ENCODE measurements at places on chromosomes 2 and 18.

DNA sequence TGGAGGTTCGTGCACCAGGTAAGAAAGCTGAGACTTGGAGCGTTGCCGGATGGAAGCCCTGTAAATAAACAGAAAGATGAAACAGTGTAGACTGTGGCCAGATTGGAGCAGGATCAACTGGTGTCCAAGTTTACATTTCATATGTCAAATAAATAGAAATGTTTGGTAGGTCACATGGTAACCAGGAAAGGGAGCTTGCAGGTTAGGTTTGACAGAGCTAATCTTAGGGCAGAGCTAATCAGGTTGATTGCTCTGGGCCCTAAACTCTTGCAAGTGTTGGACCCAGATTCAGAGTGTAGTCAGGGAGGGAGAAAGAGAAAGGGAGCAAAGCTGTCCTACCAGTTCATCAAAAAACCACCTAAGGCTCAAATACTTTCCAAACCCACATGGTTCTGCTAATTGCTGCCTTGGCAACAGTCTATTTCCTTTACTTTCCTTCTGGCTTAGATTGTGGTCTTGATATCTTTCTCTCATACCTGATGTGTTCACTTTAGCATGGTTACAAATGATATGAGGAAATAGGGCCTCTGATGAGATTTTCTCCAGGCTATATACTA lies 63.2 kb downstream of the G6PC2 start:
- no peak for DNase-seq

GRCh38 chr2:25265802-25266201 lies 75.9 kb downstream of the DNMT3A start:
- DNase-seq = peak; percentile 46

DNA sequence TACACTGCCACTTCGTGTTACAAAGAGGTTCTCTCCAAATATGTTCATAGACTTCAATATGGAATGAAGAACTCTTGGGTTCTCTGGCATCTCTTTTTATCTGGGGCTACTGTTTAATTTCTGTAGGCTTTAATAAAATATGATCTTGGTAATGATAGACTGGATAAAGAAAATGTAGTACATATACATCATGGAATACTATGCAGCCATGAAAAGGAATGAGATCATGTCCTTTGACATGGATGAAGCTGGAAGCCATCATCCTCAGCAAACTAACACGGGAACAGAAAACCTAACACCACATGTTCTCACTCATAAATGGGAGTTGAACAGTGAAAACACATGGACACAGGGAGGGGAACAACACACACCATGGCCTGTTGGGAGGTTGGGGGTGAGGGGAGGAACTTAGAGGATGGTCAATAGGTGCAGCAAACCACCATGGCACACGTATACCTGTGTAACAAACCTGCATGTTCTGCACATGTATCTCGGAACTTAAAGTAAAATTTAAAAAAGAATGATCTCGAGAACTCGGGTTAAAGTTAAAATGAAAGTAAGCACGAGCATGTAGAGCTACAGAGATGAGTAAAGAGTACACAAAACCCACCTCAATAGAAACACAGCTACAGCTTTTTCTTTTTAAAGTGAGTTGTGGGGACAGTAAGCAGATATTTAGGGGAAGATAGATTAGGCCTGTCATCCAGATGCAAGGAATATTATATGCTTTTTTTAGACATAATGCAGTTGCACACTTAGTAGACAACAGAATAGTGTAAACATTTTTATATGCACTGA lies 102.3 kb downstream of the SGPP2 start:
- DNase-seq = no peak

- DNase-seq = no peak
These were observed 404.7 kb upstream of the CDH2 start for GRCh38 chr18:28581521-28582071.

GRCh38 chr2:54964271-54964670 lies 86.0 kb downstream of the RTN4 start:
- no peak for DNase-seq

GRCh38 chr18:27750014-27750413 lies 426.9 kb downstream of the CDH2 start:
- DNase-seq = no peak

DNA sequence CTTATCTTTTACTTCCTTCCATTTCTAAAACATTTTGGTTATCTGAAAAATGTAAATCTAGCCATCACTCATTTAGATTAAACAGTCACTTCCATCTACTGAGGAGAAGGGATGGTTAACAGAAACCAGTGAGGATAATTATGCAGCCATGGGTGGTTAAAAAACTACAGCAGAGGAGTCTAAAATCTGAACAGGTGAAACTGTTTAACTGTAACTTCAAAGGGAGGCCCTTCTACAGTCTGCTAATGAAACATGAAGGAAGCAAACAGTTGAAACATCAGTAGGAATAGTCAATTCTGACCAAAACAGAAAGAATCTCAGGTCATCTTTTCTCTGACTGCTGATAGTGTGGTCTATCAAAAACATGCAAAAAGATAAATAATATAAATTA lies 71.0 kb downstream of the DTNB start:
- DNase-seq = no peak

- no peak for DNase-seq
These were observed 107.7 kb upstream of the MCFD2 start for GRCh38 chr2:47023332-47023731.

GRCh38 chr2:7951490-7951889 lies 730.4 kb upstream of the ID2 start:
- no peak for DNase-seq

DNA sequence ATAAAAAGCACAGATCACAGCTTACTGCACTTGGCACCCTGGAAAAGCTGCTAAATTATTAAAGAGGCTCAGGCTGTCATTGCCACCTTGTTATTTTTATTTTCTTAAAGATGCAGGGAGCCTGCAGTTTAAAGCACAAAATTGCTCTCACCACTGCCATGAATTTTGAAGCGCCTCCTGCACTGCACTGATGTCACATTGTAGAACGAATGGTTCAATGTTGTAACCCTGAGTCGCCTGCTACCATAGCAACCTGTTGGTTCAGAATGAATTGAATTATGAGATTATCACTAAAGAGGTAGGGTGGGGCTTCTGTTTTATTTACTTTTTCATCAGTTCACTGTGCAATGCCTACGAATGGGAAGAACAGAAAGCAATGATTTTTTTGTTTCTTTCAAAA lies 16.5 kb downstream of the SCG2 start:
- no peak for DNase-seq

DNA sequence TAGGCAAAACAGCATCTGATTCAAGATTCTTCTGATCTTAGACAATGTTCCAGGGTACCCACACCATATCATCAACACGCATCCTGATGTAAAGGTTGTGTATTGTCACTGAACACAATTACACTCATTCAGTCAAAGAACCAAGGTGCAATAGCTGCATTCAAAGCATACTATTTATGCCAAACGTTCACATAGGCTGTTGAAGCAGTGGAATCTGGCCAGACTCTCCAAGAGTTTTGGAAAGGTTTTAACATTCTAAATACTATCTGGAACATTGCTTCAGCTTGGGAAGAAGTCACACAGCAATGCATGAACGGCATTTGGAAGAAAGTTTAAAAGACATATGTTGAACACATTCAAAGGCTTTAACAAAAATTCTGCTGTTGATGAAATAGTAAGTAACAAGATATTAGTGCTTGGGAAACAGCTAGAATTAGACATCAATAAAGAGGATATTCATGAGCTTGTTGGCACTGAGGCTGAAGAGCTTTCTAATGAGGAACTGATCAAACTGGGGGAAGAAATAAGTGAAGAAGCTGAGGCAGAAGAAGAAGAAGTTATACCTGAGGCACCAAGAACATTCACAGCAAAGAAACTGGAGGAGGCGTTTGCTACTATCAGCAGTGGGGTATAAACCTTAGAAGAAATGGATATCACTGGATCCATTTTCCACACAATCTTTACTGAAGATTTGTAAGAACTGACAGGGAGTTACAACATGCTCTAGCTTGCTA lies 47.6 kb upstream of the MSH6 start:
- no peak for DNase-seq

DNA sequence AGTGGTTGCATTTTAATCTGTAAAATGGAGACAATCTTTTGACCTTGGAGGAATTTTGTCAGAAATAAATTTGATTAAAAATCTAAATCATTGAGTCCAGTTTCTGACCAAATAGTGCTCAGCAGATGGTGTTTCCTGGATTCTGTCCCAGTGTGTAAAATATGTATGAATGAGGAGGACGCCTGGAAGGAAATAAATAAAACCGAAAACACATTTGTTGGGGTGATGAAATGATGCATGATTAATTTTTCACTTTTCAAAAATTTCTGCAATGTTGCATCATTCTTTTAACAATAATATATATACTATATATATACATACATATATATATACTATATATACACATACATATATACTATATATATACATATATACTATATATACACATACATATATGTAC lies 261.1 kb upstream of the TRIB2 start:
- DNase-seq = no peak

GRCh38 chr2:30022444-30023071 lies 101.2 kb upstream of the ALK start:
- DNase-seq = no peak
